ENCODE measurements at places on chromosomes 5 and 9.
A peak's percentile ranks its signal among the peaks of the same experiment; 100 is the strongest.

DNA sequence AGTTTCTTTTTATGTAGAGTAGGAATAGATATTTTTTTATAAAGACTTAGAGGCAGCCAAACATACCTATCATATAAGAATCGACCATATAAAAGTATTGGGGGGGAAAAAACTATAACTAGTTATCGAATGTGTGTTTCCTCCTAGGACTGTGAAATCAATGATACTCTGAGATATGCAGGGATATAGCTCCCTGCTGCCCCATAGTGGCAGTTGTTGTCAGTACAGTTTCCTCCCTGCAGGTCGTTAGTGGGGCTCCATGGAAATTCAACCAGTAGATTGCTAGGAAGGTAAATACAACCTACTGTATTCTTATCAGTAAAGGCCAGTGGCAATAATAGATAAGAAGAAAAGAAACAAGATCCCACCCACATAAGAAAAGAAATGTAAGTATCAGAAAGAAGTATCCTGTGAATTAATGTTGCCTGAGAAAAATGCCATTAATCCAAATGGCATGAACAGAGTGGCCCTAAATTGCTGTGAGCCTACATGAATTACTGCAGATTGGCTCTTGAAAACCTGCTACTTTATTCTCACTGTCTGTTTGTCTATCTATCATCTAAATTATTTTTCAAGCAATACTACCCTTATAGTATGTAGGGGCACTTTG, 136.9 kb upstream of the FBN2 start:
- DNase-seq: peak; percentile 1

DNA sequence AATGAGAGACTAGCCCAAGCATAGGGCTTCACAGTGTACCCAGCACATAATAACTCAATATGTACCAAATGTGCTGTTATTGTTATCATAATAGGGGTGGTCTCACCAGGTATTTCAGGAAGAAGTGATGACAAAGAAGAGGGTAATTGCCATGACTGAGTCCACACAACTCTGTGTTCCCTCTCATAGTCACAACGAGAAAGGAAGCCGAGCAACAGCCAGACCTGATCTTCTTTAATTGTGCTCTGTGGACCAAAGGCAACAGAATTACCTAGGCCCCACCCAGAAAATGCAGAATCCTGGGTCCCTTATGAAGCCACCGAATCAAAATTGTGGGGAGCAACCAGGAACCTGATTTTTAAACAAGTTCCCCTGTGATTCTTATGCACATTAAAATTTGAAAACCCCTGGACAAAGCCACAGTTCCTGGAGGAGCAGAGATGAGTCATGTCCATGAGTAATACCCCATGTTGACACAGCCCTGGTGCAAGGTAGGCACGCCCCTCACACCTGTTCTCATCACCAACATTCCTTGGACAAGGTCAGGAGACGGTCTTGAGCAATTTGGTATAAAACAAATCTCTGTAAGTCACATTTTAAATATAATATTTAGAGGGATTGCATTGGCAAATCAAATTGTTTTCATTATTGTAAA, 5.2 kb downstream of the FGF1 start:
- no peak for DNase-seq

DNA sequence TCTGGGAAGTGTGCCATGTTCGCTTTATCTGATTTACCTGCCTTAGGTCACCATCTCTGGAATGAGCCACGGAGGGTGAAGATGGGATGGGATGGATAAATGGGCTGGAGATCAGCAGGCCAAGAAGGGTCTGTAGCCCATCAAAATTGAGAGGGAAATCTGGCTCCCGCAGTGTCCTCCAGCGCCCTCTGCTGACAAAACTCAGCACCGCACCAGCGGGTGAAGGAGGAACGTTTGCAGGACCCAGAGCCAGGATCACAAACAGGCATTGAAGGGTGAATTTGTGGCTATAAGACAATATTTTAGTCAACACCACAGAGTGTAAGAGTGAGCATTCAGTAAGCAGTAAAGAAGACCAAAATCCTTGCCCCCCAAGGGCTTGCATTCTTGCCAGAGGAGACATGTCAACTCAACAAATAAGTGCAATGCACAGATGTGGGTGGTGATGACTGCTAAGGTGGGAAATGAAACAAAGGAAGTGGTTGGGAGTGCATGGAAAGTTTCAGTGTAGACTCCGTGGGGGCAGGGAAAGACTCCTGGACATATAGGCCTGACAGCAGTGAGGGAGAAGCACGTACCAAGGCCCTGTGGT, 124.4 kb downstream of the TENT4A start:
- no peak for DNase-seq

DNA sequence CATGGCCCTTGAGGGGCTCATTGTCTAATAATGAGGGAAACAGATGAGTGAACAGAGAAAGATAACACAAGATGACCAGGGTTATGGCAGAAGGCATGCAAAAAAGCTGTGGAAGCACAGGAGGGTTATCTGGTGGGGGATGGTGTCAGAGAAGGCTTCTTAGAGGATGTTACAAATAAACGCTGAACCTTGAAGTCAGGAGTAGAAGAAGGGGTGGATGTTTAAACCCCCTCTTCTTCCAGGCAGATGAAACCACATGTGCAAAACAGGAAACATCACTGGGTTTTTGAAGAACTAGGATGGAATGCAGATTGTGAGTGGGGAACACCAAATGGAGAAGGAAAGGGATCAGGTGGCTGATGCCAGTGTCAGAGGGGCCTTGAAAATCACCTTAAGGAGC, 41.8 kb upstream of the NR5A1 start:
- DNase-seq: no peak

GRCh38 chr5:130912088-130912487, 253.0 kb downstream of the HINT1 start:
- no peak for DNase-seq

DNA sequence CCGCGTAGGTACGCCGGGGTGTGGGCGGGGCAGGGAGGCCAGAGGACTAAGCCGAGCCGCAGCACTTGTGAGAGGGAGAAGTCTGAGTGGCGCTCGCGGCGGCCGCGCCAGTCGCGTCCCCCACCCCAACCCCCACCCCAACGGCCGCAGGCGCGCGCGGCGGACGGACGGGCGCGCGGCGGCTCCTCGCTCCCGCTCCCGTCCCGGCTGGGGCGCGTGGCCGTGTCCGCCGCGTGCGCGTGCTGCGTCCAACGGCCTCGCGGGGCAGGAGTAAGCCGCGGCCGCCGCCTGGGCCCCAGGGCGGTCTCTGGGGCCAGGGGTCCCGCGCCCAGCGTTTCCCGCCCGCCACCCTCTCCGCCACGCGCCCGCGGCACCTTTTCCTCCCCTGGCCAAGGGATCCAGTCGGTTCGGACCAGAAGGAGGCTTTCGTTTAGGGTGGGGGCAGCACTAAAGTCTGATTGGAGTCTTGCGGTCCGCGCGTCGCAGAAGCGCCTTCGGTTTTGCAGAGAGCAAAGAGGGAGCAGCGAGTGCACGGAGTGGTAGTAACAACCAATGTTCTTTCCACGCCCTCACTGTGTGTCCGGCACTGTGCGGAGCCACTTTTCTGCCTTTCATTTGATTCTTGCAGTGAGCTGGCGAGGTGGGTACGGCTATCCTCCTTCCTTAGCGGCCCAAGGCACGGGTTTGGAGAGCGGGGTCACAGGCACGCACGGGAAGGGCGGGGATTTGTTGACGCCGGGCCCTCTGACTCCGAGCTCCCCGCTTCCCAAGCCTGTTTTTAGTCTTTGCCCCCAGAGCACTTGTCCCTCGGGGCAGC, 483 bp downstream of the G3BP1 start:
- DNase-seq: no peak

GRCh38 chr5:124315741-124316415, 430.6 kb downstream of the ZNF608 start:
- no peak for DNase-seq

GRCh38 chr9:134908524-134909309, 9.0 kb downstream of the FCN1 start:
- no peak for DNase-seq

DNA sequence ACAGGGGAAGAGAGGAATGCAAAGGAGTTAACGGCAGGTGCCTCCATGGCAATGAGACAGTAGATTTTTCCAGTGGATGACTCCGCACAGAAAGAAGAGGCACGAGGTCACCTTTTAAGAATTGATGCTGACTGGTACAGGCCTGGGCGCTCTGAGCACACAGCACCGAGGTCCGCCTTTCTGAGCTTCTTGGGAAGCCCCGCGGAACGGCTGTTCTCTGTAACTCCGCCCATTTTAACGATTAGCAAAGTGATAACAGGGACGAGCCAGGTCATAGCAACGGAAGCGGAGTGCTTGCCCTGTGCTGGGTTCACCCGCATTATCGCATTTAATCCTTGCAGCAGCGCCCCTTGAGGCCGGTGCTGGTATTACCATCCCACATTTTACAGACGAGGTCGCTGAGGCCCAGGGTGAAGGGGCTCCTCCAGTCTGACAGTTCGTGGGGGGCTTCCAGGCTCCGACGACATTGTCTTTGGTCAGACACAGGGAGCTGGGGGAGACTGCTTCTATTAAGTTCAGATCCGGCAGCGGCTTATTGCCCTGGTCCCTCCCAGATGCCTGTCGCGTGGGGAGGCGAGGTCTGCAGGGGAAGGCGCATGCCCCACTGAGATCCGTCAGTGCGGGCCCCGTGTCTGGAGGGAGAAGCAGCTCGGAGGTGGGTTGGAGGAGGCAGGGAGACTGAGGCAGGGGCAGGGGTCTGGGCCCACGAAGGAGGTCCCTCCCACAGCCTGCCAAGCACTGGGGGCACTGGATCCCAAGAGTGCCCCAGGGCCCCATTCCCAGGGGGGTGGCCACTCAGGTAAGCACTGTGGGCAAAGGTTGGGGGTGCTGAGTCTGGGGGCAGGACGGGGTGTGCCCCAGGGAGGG, 22.3 kb upstream of the HMCN2 start:
- peak; percentile 33 for DNase-seq

DNA sequence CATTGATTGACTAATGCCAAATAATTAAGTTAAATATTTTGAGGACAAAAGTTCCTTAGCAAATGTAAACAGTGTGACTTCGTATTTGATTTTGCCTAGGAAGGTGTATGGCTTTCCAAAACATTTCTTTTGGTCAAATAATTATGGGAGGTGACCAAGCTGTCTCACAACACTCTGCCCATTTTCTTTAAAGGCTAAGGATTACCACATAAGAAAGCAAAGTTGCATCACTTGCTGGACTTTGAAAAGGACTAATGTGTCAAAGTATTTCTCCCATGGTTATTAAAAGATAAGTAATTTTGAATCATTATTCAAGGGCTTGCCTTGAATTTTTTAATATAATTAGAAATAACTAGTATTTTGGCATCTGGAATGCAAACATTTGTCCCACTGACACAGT, 74.7 kb downstream of the HAPLN1 start:
- DNase-seq: no peak

GRCh38 chr5:143147383-143147782, 256.1 kb downstream of the NR3C1 start:
- no peak for DNase-seq

DNA sequence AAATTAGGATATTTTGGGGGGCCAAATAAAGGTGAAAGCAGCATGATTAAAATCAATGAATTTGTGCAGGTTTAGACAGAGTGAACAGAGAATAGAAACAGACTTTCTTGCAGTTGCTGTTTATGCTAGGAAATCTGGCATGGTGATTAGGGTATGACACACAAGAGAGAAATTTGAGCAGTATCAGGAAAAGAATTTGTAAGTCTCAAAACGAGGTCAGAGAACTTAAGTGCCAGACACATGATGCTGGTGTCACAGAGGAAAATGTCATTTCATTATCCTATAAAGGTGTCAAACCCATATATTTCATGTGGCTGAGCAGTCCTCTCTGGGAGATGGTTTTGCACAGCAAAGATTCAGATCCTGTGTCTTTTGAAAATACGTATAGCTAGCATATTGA, 15.7 kb downstream of the LVRN start:
- DNase-seq: no peak

DNA sequence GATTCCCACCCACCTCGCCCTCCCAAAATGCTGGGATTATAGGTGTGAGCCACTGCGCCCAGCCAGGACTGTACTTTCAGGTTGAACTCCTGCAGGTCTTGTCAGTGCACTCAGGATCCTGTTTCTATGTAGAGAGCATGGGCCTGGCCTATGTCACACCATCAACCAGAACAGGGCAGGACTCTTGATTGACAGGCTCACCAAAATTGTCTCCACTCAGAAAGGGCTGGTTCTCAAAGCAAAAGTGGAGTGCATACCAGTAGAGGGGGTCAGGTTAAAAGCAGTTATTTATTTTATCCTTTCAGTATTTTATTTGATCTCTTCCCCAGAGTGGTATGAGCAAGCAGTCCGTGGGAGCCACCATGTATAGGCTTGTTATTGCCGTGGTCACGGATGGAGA, 27.4 kb upstream of the POU4F3 start:
- DNase-seq: no peak

GRCh38 chr5:51208296-51208695, 175.0 kb upstream of the ISL1 start:
- no peak for DNase-seq

DNA sequence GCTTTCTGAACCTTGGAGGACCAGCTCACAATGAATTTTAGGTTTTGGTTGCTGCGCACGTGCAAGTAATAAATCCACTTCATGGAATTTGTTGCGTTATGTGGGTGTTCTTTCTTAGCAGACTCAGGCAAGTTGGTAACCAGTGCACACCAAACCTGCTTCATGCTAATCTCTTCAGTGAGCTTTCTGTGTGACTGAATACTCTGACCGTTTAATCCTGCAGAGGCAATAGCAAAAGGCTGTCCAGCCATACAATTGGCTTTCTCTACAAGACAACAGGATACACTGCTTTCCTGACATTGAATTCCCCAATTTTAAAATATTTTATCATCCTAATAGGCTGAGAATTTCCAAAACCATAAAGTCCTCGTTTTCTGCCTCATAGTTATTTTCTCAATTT, 10.3 kb downstream of the UGT3A2 start:
- no peak for DNase-seq

DNA sequence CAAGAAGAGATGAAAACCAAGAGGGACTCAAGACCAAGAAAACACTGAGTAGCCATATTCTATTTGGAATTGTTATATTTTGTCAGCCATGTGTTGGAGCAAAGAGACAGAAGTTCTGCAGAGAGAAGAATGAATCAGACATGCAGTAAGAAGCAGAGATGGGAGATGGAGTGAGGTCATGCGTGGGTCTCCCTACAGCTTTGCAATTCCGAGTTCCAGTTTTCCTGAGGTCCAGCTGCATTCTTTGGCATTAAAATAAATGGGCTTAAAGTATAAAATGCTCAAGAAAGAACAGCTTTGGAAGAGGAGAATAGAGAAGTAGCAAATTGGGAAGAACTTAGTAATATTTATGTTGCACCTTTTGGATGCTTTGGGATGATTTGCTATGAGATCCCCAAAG, 361.6 kb downstream of the NPR3 start:
- no peak for DNase-seq

DNA sequence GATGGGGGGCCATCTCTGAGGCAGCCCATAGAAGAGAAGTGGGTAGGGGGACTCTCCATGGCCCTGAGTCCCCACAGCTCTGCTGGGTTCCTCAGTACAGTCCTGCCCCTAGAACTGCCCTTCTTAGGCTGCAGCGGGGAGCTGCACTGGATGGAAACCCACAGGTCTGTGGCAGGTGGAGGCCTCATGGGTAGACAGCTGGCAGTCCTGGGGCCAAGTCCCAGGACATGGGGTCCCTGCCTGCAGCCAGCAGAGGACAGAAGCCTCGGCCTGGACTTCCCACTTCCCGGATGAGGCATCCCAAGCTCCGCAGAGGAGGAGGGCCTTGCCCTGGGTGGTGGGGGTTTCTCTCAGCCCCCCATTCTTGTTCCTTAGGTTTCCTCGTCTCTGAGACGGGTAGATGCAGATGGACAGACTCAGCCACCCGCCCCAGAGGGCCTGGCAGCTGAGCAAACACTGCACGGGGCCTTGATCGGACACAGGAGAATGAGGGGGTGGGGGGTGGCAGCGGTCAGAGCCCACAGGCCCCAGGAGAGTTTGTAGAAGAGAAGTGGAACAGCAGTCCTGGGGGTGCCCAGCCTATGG, 153.8 kb downstream of the C9orf50 start:
- DNase-seq: no peak
